ENCODE measurements at places on chromosomes 12 and 14.

GRCh38 chr12:128786741-128787391 lies 36.9 kb downstream of the SLC15A4 start:
- DNase-seq = no peak

GRCh38 chr12:120668868-120669840 lies 17.8 kb upstream of the MLEC start:
- no peak for DNase-seq

GRCh38 chr12:52300796-52301691 lies 9.7 kb upstream of the KRT81 start:
- DNase-seq = no peak

- DNase-seq = no peak
These were observed 38.9 kb downstream of the PPP4R4 start for GRCh38 chr14:94213021-94213420.

- no peak for DNase-seq
These were observed 21.6 kb upstream of the TESC start for GRCh38 chr12:117120787-117121186.

DNA sequence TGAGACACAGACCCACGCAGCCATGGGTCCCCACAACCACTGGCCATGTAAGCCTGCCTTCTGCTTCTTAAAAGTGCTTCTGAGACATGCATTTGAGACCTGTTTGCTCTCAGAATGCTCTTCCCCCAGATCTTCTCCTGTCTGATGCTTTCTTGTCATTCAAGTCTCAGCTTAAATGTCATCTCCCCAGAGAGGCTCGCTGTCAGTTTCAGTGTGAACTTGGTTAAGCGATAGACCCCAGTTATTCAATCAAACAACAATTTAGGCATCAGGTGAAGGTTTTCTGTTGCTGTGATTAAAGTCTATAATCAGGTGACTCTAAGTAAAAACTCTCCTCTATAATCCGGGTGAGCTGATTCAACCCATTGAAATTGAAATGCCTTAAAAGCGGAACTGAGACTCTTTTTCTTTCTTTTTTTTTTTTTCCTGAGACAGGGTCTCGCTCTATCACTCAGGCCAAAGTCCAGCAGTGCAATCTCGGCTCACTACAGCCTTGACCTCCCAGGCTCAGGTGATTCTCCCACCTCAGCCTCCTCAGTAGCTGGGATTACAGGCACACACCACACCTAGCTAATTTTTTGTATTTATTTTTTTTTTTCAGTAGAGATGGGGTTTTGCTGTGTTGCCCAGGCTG lies 123.4 kb downstream of the KSR2 start:
- DNase-seq = no peak

- no peak for DNase-seq
These were observed 859.3 kb upstream of the ATXN7L3B start for GRCh38 chr12:73678335-73678734.

- no peak for DNase-seq
These were observed 161.5 kb downstream of the RPS29 start for GRCh38 chr14:49424436-49425331.

- DNase-seq = peak; percentile 93
These were observed 83.2 kb upstream of the HMGA2 start for GRCh38 chr12:65740873-65741600.

DNA sequence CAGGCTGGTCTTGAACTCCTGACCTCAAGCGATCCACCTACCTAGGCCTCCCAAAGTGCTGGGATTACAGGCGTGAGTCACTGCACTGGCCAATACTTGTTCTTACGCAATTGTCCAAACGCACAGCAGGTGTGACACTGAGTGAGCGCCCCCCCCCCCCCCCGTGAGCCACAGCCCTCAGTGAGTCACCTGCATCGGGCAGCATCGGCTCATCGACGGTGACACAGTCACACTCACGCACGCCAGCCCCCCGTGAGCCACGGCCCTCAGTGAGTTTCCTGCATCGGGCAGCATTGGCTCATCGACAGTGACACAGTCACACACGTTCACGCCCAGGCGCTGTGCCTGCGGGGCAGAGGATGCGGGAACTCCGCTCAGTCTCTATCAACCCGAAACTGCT lies 42.5 kb downstream of the GALNT9 start:
- DNase-seq = no peak

- DNase-seq = no peak
These were observed 521.3 kb upstream of the TMEM132C start for GRCh38 chr12:127745469-127746212.

Measured in left kidney (tissue), 8 donors.